ENCODE measurements at places on chromosomes 4 and X.

DNA sequence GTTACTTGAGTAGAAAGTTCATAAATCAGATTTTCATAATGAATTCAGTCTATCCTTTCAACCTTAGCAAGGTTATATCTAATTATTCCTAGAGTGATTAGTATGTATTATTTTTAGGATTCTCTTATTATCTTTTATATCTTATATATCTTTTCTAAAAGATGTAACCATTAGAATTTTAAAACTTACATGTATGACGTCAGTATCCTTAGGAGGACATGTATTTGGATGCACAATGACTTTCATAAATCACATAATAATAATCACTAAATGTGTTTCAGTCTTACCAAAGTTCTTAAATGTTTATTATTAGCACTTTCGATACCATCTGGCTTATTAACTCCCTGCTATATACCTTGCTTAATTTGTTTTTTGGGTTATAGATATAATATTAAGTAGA is 1400.5 kb upstream of the IGFBP7 start:
- no peak for DNase-seq

- no peak for DNase-seq
These were observed 44.9 kb downstream of the TIGD4 start for GRCh38 chr4:152734699-152735050.

- peak; percentile 43 for DNase-seq
These were observed 125.4 kb downstream of the ZNF330 start for GRCh38 chr4:141346144-141346543.

DNA sequence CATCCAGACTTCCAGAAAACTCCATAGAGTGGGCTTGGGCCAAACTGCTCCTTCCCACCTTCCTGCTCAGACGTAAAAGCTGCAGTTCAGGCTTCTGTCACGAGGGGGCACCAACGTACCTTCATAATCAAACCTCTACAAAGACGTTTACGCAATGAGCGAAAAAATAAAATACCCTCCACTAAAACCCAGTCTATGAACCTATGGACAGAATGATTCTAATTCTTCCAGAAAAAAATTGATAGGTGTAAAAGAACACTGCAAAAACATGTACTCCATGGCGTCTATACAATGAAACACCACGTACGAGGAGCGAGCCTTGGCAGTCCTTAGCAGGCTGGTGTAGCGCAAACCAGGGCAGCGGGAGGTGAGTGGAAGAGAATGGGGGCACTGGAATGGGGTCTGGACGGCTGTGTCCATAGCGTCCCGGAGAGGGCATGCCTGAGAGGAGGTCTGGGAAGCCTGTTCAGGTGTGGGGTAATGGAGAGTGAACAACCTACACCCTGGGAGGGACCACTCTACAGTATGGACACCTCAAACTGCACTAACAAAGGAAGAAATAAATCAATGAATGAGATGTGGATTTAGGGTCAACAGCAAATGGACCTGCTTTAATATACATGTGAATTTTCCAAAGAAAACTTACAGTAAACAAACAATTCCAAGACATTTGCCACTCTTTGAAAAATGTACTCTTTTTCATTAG is 14.4 kb upstream of the RAB40A start:
- no peak for DNase-seq

GRCh38 chr4:92399032-92399431 is 95.3 kb downstream of the GRID2 start:
- DNase-seq: no peak

DNA sequence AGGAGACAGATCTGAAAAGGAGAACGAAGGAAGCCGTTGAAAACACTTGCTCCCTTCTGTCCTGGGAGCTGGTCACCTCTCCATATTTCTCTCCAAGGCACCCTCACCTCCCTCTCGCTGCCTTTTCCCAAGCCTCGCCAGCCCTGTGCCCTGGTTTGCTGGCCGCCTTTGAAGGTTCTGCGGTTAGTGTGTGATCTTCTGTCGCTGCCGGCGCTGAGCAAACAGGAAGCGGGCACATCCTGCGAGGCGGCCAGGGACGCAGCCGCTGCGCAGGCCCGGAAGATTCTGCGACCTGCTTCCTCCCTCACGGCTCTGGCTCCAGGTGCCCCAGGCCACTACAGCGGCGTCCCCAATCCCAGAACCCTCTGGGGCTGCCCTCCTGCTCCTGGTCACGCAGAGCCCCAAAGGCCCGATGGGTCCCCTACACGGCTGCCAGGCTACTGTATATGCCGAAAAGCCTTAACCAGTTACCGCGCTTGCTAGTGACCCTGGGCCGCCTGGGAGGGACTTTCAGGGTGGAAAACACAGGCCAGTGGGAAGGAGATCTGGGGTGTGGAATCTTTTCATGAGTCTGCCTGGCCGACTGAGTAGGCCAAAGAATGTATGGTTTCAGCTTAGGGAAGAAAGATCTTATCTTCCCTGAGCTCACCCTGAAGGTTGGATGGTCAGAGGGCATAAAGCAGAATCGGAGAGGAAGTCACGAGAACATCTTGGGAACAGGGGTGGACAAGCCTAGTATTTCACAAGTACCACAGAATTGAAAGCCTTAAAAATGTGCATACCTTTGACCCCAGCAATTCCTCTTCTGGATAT is 2.3 kb upstream of the SASH3 start:
- DNase-seq: no peak

- no peak for DNase-seq
These were observed 113.6 kb upstream of the TEX13C start for GRCh38 chrX:125205918-125206665.

DNA sequence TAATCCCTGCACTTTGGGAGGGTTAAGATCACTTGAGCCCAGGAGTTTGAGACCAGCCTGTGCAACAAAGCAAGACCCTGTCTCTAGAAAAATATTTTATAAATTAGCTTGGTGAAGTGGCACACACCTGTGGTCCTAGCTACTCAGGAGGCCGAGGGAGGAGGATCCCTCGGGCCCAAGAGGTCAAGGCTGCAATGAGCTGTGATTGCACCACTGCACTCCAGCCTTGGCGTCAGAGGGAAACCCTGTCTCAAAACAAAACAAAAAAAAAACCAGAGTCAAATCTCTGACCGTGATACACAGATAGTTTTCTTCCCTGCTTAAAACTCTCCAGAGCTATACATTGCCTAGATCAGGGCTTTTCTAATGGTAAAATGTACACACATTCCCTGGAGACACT is 53.5 kb downstream of the CHST7 start:
- DNase-seq: no peak

GRCh38 chrX:14594521-14594920 is 65.2 kb downstream of the GLRA2 start:
- no peak for DNase-seq

DNA sequence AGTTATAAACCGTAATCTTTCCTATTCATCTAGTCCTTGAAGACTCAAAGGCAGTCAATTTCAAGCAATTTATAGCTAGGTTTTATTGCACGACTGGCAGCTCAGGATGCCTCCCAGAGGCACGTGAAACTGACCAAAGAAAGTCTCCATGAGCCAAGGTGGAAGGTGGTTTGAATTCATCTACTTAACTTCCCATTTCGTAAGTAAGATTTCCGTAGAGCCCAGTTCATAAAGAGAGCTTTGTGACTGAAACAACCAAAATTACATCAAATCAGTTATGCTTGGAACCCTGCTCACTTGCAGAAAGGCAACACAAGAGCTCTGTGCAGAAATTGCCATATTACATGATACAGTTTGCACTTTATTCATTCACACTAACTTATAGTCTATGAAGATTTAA is 556.0 kb downstream of the TRIML1 start:
- no peak for DNase-seq

GRCh38 chrX:30027636-30028035 is 187.7 kb upstream of the MAGEB2 start:
- no peak for DNase-seq

DNA sequence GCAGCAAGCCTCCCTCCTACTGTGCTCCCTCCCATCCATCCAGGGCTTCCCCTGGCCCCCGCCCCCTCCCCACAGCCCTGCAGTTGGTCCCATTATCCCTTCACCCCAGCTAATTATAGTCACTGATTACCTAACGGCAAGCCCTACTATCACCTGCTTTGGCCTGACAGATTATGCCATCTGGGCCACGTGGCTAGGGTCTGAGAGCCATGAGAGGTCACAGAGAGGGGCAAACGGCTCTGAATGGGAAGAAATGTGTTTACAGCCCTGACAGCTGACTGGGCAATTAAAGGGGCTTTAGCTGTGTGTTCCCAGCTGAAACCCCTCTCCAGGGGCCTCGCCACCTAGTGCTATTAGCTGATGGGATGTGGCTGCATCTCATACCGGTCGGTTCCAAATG is 134.4 kb upstream of the CPEB2 start:
- no peak for DNase-seq

GRCh38 chr4:3848323-3848722 is 82.1 kb downstream of the ADRA2C start:
- no peak for DNase-seq

- DNase-seq: no peak
These were observed 1530.0 kb downstream of the PCDH18 start for GRCh38 chr4:136002316-136002715.

- peak; percentile 63 for DNase-seq
These were observed 68.8 kb upstream of the CLNK start for GRCh38 chr4:10753336-10753735.

GRCh38 chrX:49610718-49611310 is 12.0 kb downstream of the GAGE1 start:
- DNase-seq: no peak

- no peak for DNase-seq
These were observed 492.0 kb upstream of the FTHL17 start for GRCh38 chrX:31563792-31564191.

- no peak for DNase-seq
These were observed 24.3 kb upstream of the PCDH10 start for GRCh38 chr4:133124746-133125145.

DNA sequence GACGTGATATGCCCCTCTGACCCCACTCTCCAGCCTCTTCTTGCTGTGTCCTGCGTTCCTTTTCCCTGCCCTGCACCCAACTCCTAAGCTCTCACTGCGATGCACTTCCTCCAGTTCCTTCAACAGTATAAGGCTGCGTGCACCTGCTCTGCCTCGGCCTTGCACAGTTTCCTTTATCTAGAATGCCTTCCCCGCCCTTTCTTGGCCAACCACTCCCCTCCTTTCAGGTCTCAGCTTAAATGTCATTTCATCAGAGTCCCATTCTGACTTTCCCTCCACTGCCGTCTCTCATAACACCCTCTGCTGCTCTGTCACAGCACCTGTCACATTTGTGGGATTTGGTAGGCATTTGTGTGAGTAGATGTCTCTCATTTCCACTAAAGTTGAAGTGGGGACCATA is 58.4 kb upstream of the NEIL3 start:
- DNase-seq: no peak

GRCh38 chrX:111337067-111337637 is 66.9 kb upstream of the CAPN6 start:
- DNase-seq: no peak

GRCh38 chr4:168071304-168071703 is 21.0 kb upstream of the ANXA10 start:
- no peak for DNase-seq

DNA sequence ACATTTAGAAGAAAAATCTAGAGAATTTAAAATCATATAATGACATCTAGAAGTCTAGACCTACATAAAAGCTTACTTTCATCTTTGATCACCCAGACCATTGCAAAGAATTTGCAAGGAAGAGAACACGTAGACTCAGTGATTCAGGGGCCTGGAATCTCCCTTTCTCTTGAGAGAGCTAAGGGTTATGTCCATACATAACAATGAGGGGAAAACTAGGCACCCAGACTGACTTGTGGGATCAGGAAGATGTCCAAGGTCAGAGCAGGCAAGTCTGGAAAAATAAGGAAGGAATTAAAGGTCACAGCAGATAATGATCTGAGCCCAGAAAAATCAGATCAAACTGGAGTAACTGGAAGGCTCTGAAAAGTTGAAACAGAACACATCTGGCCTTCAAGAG is 198.4 kb upstream of the SFRP2 start:
- peak; percentile 67 for DNase-seq

DNA sequence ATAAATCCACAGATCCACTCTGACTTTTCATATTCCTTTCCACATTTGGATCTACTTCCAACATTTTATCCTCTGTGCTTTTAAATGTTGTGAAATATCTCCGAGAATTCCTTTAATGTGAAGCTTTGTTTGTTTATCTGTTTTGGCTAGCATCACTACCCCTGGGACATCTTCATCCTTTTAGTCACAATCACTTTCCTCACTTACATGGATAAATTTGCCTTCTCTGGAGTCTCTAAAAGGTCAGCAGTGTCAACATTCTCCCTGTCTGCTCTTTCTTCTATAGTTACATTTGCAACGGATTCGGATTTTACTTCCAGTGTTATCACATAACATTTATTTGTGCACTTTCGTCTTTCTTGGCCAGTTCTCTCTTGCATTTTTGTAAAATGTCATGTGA is 34.2 kb upstream of the LRAT start:
- DNase-seq: no peak

- DNase-seq: no peak
These were observed 415.0 kb downstream of the BCOR start for GRCh38 chrX:39682778-39683177.

- peak; percentile 33 for DNase-seq
These were observed 89.0 kb downstream of the ELOVL6 start for GRCh38 chr4:110109455-110109854.

DNA sequence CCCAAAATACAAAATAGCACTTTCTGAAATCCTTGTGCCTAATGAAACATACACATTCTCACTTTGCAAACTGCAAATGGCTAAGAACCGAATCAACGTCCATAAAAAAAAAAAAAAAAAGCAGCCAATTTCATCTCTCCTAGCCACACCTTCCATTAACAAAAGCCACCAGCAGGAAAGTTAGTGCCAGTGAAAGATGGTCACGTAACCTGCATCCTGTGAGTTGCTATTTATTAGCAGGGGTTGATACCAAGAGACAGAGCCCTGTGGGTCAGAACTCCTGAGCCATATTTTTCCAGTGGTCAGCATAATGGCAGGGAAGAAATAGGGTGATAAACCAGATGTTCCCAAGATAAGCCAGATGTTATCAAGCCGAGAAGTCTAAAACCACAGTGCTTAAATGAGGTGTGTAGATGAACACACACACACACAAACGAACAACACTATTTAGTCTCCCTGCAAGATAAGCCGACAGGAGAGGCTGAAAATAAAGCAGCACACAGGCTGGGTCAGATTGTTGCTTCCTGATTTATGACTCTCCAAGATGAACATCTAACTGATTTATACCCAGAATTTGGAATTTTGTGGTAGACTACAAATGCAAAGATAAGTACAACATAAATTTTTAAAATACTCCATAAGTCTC is 11.5 kb downstream of the PPARGC1A start:
- DNase-seq: no peak

DNA sequence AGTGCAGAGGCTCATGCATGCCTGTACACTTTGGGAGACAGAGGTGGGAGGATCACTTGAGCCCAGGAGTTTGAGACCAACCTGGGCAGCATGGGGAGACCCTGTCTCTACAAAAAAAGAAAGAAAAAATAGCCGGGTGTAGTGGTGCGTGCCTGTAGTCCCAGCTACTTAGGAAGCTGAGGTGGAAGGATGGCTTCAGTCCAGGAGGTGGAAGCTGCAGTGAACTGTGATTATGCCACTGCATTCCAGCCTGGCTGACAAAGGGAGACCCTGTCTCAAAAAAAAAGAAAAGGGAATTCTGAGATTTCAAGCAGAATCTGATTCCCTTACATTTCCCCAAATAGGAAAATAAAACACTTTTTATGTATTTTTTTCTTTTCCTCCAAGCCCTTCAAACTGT is 83.5 kb downstream of the SYNPO2 start:
- DNase-seq: no peak
